ENCODE measurements at places on chromosomes 12 and 14. TPM values are rescaled to one million over a fixed set of nuclear protein-coding genes. Genes with fewer than 3 reads are reported as not detected.

DNA sequence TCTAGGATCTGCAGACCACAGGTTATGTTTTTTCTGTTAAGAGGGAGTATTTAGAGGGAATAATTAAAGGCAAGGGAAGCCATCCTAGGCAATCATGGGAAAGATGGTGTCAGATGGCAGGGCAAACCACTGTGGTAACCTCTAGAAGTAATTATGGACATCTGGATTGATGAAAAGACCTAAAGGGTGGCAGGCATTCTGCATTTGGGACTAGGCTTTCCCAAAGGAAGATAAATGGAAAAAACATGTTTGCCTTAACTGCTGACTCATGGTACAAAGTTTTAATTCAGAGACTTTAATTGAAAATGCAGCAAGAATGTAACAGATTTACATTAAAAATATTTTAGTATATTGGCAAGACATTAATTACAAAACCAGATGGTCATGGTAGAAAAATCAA, 88.1 kb downstream of the TMEM30B start:
- DNase-seq, result no peak

DNA sequence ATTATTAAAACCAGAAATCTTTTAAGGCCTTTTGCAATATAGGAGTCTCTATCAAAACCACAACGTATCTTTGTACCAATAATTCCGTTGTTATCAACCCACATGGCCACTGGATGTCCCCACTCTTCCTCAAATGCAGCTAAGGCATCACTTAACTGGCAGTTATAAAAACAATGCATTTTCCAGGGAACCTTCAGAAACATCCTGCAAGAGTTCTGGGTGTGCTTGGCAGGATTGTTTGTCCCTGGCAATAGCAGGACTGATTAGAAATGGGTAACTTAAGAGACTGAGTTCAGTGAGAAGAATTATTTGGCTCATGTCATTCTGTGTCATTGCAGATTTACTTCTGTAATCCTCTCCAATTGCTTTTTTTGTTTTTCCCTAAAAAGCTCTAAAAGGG, 112.0 kb downstream of the SLC15A5 start:
- no peak for DNase-seq

GRCh38 chr14:70098250-70098809, 90.4 kb downstream of the SLC8A3 start:
- no peak for DNase-seq

The SDR9C7 gene
- not detected for total RNA-seq

DNA sequence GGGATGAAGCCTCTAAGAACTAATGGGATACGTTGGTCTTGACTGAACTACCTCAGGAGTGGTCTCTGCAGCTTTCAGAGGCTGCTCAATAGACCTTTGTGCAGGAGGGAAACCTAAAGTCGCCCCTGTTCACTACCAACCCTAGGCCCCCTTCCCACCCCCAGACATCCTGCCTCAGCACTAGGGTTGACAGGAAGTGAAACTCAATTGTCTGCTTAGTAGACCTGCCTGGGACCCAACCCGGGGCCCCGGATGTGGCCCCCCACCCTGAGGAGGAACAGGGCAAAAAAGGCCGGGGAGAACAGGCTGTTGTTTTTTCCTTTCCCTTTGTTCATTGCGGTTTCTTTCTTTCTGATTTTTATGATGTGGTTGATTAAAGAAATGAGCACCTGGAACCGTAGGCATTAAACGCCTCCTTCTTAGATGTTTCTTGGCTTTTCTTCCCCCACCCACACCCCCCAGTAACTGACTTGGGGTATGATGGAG, 1.6 kb upstream of the DGKA start:
- DNase-seq, result peak; percentile 70

The DHRS2 gene
- not detected for total RNA-seq

GRCh38 chr12:118015944-118016343, 559 bp upstream of the RFC5 start:
- no peak for DNase-seq

DNA sequence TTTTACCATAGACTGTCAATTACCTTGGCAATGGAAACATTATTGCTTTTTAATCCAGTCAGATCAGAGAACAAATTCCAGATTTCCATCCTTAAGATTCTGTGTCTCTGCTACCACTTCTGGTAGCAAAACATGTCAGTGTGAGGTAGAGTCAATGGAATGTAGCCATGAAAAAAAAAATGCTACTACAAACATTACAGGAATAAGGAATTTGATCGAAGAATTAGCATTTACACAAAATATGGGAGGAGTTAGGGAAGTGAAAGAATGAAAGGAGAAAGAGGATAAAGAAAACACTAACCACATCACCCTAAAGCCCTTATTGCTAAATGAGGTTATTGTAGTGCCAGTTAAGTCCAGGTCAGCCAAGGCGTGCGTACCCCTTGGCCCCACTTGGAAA, 9.2 kb downstream of the MED21 start:
- no peak for DNase-seq

The NOXRED1 gene
- total RNA-seq, result 0.22 TPM

GRCh38 chr12:110344657-110345056, 58.9 kb downstream of the ANAPC7 start:
- no peak for DNase-seq

The OR10A7 gene
- not detected for total RNA-seq

- no peak for DNase-seq
Observed at GRCh38 chr14:53929871-53930715, 26.5 kb downstream of the BMP4 start.
